ENCODE measurements at places on chromosomes 11 and 22.

DNA sequence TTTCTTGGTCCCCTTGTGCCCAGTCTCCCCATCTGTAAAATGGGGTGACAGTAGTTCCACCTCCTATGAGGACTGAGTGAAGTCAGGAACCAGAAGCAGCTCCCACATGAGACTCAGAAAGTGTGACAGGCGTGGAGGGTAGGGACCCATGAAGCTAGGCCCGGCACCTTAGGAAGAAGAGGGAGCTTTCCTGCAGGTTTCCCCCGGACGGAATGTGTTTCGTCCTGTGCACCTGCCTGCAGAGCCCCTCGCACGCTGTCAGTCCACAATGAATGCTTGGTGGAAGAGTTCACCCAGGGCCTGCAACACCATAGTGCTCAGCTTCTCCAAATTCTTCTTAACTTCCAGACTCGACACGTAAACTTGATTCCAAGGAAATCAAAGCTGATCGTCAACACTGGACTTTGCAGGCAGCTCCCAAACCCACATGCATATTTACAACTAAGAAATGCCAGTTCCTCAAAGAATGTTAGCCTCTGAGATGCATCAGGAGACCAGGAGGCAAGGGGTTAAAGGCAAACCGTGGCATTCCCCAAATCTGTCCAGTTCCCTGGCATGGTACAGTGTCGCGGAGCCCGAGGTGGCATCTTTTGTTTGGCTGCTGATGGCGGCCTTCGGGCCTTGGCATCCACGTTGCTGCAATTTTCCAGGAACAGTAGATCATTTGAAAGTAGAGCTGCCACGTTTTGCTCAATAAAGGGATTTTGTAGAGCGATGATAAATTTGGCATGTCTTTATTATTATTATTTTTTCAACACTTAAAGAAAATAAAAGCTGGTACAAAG is 15.4 kb downstream of the LRP5 start:
- DNase-seq = no peak

- DNase-seq = peak; percentile 93
Observed at GRCh38 chr22:46035742-46036557, 59.0 kb upstream of the WNT7B start.

- peak; percentile 75 for DNase-seq
Observed at GRCh38 chr11:1772270-1773130, 8.8 kb upstream of the CTSD start.

GRCh38 chr22:39283322-39284141 is 35.9 kb downstream of the RPL3 start:
- no peak for DNase-seq

DNA sequence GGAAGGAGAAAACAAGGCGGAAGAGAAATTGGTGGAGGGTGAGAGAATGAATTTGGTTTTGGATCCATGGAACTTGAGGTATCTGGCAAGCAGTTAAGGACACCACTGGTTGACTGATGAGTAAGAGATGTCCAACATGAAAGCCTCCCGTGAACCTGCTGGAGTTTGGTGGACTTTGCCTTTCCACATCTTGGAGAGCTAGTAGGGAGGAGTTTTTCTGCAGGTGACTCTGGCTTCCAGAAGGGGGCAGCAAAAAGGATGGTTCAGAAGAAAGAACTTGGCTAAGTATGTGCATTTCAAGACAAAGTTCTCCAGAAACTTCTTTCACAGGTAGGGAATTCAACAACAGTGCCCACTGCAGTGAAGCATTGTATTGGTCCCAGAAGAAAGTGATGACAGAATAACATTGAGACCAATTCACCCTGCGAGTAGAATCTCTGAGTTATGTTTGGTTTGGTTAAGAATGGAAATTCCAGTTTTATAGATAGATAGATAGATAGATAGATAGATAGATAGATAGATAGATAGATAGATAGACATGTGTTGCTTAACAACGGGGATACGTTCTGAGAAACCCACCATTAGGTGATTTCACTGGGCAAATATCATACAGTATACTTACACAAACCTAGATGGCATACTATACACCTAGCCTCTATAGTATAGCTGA is 28.5 kb downstream of the DCDC1 start:
- DNase-seq = no peak

DNA sequence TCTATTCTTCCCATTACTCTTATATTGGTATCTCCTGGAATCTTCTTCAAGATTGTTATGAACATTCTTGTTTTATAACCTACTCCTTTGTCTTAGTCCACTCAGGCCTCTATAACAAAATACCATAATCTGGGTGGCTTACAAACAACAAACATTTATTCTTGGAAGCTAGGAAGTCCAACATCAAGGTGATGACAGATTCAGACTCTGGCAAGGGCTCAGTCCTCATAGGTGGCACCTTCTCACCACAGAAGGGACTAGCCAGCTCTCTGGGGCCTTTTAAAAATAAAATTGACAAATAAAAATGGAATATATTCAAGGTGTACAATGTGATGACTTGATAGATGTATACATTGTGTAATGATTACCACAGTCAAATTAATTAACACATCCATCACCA is 19.8 kb downstream of the DNHD1 start:
- DNase-seq = no peak

DNA sequence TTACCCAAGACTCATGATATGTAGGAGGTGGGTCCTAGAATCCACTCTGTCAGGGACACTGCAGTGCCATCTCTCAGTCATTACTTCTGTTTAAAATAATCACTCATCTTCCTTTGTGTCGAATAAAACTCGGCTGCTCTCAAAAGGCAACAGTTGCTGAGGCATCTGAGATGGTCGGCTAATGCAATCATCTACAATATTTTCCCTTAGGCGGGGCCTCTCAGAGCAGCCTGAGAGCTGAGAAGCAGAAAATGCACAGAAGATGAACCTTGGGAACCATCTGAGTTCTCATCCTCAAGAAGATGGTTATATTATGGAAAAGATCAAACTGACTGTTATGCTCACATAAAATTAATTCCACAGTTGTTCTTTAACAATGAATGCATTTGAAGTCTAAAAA is 1518.2 kb upstream of the TENM4 start:
- DNase-seq = no peak

DNA sequence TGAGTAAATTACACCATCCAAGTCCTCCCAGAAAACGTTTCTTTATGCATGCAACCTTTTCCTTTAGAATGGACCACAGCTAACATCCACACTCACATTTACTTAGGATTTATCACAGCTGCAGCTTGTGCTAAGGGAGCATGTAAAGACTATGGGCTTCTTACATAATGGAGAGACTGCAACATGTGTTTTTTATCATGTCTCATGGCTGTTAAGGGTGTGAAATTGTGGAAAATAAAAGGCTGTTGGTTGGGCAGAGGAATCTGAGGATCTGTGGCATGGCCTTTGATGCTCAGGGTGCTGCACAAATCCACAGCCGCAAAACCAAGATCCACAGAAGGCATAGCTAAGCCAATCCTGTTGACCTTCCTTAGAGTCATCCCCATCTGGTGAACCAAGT is 112.0 kb upstream of the MTNR1B start:
- DNase-seq = no peak

DNA sequence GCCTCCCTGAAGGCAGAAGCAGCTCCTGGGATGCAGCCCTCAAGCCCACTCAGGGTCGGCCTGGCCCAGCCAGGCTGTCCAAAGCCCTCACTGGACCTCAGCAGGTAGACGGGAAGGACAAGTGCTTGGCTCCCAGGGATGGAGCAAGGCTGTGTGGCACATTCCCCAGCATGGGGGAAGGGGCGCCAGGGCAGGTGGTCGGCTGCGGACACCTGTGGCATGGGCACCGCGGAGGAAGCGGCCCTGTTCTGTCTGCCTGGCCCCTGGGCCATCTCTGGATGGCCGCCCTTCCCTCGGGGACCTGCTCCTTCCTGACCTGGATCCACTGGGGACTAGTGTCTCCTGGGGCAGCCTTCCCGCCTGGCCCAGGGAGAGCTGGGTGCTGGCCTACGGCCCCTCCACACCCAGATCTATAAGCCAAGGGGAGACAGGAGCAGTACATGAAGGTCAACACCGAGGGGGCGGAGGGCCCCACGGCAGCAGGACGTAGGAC is 26.0 kb downstream of the CHID1 start:
- no peak for DNase-seq

DNA sequence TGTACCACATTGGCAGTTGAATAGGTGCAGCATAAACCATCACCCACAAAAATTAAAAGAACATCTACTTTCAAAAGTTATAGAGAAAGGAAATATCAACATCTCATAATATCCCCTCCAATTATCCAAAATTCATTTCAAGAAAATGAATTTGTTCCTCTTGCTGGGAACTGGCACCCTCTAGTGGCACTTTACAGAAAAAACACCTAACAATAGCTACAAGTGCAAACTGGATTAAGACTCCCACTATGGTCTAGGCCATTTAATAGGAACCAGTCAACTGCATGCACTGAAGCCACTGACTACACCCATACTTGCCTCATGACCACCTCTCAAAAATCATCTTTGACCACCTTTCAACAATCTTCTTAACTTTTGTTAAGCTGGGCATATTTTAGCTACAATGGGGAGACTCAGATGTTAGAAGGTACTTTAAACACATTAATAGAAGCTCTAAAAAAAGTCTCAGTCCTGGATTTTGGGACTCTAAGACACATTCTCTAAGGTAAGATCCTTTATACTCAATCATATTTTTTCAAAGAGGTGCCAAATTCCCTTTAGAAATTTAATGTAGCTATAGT is 17.3 kb downstream of the TRAF6 start:
- no peak for DNase-seq
